DMS79 (cell line): ENCODE measurements at places on chromosomes 16 and 17.

GRCh38 chr17:4870855-4871254 lies 28.5 kb upstream of the C17orf107 start:
- no peak for DNase-seq

DNA sequence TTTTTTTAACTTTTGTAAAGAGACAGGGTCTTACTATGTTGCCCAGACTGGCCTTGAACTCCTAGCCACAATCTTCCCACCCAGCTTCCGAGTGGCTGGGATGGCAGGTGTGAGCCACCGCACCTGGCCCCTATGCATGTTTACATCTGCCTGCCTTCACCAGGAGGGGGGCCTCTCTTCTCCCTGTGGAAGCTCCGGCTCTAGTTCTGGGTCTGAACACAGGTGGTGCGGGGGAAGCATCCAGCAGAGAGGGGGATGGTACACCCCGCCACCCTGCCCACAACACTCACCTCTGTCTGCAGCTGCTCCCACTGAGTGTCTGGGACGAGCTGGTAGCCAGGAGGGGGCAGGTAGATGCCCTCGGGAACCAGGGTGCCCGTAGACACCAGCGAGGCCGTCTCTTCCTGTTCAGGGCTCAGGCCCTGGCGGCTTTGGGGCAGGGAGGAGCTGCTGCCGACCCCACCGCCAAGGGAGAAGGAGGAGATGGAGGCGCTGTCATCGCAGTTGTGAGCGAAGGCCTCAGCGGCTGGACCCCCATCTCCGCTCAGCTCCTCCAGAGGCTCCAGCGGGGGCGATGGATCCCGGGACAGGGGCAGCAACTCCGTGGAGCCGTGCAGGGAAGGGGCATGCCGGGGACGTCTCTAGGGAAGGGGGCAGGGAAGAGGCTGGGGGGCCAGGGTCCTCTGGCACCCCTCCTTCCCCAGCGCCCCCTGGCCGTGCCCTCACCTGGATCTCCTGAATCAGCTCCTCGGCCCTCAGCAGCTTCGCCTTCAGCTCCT lies 10.9 kb downstream of the RABEP2 start:
- no peak for DNase-seq

- DNase-seq: no peak
Measured at GRCh38 chr16:4613636-4614570, 785 bp downstream of the UBALD1 start.

DNA sequence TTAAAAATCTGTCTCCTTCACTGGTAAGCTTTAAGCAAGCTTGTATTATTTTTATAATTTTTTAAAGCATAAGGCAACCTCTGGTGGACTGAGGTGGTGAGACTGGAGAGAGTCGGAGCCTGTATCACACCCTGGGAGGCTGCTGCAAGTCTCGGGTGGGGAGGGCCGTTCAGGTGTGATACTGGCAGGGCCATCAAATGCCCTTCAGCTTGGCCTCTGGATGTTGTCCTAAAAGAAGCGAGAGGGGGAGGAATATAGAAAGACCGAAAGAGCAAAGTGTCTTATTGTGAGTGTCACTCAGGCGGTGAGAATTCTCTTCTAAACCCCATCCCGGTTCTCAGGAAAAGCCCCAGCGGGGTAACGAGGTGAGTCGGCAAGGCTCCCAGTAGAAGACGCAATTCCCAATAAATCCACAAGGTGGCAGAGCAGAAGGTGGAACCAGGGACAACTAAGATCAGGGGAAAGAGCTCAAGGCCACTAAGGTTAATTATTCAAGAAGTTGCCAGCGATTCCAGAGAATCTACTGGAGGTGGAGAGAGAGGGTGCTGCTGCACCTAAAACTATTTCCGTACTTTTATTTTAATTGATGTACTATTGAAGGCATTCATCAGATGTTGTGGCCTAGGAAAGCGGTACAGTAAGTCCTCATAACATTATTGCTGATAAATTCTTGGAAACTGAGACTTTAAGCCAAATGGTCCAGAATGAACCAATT lies 14.1 kb downstream of the C17orf67 start:
- DNase-seq: no peak

GRCh38 chr17:78132084-78132676 lies 1.6 kb downstream of the TMC8 start:
- no peak for DNase-seq

- DNase-seq: peak; percentile 23
Measured at GRCh38 chr17:1511756-1512321, 4.6 kb downstream of the INPP5K start.

- no peak for DNase-seq
Measured at GRCh38 chr16:81626181-81626674, 152.9 kb upstream of the PLCG2 start.

GRCh38 chr16:1763521-1764511 lies 7.5 kb downstream of the NME3 start:
- DNase-seq: no peak

- no peak for DNase-seq
Measured at GRCh38 chr17:36545077-36545464, 352 bp downstream of the GGNBP2 start.

DNA sequence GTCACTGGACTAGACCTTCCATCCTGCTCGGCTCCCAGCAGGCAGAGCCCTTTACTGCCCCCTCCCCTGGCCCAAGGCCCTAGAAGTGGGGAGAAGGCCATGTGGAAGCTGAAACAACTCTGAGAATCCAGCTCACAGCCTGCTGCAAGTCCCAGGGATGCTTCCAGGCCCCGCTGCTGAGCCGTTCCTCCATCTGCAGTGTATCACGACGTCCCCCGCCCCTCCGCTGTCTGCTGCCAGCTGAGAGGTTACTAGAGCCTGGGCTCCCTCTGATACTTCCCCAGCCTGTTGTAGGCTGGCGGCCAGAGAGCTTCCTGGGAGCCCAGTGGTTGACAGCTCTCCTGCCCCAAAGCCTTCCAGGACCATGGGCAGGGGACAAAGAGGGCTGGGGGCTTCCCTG lies 118.2 kb downstream of the MGAT5B start:
- no peak for DNase-seq

GRCh38 chr16:66976746-66977145 lies 11.6 kb upstream of the CES4A start:
- DNase-seq: no peak

- no peak for DNase-seq
Measured at GRCh38 chr16:86549893-86550190, 5.2 kb downstream of the MTHFSD start.

DNA sequence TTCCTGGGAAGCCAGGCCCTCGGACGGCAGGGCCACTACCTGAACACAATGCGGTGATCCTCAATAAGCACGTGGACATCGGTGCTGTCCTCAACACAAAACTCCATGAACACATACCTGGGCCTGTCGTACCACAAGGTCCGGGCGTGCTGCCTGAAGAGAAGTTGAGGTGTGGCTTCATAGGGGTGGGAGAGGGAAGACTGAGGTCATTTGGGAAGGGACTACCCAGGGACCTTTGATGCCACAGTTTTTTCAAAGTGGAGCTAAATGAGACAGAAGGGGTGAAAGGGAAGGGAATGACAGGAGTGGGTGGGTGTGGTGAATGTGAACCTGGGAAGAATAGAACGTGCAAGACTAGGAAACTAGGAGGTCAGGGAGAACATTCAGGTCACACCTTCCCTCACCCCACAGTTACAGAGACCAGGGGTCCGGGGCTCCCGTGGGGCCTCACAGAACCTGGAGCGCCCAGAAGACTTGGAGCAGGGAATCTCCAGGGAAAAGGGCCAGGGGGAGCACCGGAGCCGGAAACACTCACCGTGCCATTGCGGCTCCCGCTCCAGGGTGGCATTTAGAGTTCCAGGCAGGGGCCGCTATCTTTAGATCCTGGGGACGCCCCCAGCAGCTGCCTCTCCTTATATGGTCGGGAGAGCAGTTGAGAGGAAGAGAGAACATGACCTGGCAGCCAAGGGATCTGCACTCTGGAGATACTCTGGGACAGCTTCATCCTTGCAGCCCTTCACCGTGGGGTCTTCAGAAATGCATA lies at the start of gene PTGES3L:
Gene PTGES3L (minus strand): TSS at position 570 of the 763 bp plus-strand sequence. CDS start 27 bp downstream, at position 543.
- peak; percentile 59 for DNase-seq

DNA sequence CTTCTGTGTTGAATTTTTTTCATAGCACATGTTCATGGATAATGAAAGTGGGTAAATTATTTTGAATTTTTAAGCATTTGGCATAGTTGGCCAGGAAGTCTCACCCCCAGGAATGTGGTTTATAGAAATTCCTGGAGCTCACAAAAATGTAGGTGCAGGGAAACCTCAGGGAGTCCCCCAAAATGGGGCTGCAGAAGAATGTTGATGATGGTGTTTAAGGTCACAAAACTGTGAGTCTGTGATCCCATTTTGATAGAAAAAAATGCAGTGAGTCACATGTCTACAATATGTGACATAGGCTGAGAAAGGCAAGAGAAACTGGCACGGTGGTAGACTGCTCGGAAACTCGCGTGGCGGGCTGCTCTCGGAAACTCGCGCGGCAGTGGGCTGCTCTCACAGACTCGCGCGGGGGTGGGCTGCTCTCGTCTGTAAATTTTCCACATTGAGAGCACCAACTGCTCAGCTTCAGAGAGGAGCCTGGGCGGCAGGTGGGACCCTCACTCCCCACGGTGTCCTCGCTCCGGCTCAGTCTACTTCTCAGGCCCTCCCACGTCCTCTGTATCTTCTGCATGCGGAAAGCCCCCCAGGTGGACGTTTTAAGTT lies 18.7 kb upstream of the MC1R start:
- DNase-seq: no peak

DNA sequence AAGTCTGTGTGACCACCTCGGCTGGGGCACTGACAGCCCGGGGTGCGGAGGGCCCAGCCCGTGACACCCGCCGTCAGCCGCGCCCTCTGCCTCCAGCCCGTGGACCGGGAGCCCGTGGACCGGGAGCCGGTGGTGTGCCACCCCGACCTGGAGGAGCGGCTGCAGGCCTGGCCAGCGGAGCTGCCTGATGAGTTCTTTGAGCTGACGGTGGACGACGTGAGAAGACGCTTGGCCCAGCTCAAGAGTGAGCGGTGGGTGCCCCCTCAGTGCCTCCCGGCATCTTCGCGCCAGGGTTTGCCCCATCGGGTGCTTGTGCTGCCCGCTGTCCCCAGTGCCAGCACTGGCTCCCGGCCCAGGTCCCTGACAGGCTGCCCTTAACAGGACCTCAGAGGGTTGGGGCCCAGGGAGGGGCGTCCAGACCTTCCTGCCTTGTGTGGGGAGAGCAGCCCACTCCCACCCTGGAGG lies 13.7 kb downstream of the CENPX start:
- no peak for DNase-seq

DNA sequence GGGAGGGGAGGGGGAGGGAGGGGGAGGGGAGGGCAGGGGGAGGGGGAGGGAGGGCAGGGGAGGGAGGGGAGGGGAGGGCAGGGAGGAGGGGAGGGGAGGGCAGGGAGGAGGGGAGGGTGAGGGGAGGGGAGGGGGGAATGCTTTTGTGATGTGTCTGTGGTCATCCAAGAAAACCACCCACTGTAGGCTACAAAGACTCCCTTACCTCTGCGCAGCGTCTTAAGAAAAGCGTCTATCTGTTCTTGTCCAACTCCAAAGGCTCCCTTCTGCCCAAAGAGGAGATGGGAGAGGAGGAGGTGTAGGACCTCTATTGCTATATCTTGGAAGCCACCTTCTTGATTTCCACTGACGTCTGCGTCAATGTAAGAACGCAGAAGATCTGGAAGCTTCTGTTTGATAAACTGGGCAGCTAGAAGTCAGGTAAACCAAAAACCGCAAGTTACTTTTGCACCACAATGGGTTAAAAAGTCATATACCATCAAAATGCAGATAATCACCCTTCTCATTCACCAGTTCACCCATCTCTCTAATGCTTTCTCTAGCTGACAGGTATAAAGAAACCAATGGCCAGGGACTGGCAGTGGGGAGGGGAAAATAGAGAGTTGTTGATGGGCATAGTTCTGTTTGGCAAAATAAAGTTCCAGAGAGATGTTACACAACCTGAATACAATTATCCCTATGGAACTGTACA lies 43.1 kb downstream of the CNOT1 start:
- no peak for DNase-seq

GRCh38 chr16:50502616-50503011 lies 45.6 kb upstream of the NKD1 start:
- DNase-seq: no peak

DNA sequence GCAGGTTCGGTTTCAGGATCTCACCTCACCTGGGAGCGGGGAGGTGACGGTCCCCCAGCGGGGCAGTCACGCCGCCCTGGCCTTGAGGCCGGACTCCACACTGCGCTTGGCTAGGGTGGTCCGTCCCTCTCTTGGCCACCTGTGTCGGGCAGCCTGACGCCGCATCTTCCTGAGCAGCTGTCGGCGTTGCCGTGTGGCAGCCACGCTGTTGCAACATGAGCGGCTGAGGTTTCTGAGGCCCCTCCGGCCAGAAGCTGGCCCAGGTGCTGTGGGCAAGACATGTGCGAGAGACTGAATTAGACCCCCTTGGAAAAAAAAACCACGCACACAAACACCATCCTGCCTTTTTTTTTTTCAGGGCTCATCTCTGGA lies 49.2 kb downstream of the IRF8 start:
- no peak for DNase-seq

- DNase-seq: no peak
Measured at GRCh38 chr17:19306160-19307111, 56.1 kb downstream of the B9D1 start.

DNA sequence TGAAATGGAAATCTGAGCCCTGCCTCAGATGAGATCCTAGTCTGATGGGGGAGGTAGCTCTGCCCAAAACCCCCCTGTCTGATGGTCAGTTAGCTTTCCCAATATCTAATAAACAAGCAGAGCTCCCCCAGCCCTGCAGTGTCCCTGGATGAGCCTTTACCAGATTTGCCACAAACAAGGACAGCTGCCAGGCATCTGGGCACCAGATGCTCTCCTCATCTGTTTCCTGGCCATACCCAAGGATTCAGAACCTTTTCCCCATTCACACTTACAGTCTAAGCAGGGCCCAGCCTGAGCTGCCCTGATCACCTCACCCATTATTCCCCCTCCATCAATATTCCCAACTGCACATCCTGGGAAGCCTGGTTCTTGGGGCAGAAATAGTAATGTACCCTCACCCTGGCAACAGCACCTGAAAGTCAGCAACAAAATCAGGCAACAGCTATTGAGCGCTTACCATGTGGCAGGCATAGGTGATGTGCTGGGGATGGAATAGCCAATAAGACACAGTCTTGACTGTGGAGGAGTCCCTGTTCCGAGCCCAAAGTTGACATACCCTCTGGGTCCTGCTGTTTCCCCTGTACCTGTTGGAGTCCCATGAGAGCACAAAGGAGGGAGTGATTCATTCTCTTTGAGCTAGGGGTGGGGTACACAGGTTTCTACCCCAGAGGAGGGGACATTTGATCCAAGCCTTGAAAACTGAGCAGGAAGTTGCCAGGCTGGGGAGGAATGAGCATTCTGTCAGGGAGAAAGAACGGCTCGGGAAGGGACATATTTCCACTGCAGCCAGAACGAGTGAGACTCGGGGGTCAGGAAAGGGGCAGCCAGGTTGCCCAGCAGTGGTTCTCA lies 147.4 kb downstream of the TMEM132E start:
- no peak for DNase-seq

- no peak for DNase-seq
Measured at GRCh38 chr17:29667969-29668368, 45.3 kb upstream of the CORO6 start.

GRCh38 chr17:82275326-82275725 lies 1.8 kb upstream of the CSNK1D start:
- no peak for DNase-seq

GRCh38 chr16:79296491-79296890 lies 304.0 kb downstream of the MAF start:
- no peak for DNase-seq
